ENCODE measurements at places on chromosomes 7 and 10.

- DNase-seq, result no peak
Observed at GRCh38 chr7:140403878-140404564, at the start of gene RAB19. TSS of gene RAB19 (plus strand) at chr7:140404058. CDS start at chr7:140407647, 3,589 bp downstream.

DNA sequence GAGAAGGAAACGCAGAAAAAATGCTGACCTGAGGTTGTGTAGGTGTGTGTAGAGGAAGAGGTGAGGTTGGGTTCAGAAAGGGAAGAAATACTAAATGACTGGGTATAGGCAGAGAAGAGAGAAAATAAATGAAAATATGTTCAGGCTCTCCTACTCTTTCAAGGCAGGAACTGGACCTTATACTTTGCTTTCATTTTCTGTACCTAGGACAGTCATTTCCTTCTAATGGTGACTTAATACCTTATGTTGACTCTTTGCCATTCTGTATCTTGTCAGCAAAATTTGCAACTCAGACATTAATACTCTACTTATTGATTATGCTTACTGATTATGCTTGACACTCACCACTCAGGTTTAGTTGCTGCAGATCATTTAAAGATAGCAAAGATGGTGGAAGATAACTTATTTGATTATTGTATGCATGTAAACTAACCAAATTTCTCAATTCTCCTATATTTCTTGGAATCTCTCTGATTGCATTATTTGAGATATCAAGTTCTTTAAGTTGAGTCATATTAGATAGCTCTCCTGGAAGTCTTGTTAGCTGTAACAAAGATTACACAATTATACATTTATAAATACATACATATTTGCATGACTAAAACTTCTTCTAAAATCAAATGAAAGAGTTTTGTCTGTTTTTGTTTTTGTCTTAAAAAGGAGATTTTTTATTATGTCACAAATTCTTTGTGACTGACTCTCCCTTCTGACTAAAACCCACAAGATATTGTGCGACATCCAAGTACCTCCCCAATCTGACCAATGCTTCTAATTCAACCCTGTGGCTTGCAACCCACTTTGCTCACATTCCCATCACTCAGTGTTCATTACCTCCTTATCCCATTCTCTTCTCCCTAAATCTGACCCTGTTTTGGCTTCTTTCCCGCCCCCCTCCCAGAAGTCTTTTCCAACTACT lies 20.0 kb downstream of the LRRD1 start:
- no peak for DNase-seq

- no peak for DNase-seq
Observed at GRCh38 chr7:22894546-22894945, 71.9 kb upstream of the TOMM7 start.

DNA sequence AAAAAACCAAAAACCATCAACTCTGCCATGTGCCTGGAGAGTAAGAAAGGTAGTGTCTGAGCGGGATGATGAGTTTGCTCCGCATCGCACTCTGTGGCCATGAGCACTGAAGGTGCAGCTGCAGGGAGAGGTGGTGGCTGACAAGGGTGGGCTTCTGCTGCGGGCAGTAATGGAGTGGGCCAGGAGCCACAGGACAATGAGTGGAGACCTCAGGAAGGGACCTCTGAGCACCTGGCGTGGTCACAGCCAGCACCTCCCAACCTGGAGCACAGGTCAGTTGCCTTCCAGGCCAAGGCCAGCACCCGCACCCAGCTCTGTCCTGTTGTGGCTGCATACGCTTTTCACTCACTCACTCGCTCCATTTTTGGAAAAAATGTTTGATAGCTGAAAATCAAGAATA lies 115.5 kb downstream of the ANKRD61 start:
- no peak for DNase-seq

GRCh38 chr10:76432016-76433012 lies 1000.9 kb downstream of the LRMDA start:
- DNase-seq, result no peak

GRCh38 chr7:44945479-44945878 lies 33.3 kb downstream of the MYO1G start:
- DNase-seq, result no peak

DNA sequence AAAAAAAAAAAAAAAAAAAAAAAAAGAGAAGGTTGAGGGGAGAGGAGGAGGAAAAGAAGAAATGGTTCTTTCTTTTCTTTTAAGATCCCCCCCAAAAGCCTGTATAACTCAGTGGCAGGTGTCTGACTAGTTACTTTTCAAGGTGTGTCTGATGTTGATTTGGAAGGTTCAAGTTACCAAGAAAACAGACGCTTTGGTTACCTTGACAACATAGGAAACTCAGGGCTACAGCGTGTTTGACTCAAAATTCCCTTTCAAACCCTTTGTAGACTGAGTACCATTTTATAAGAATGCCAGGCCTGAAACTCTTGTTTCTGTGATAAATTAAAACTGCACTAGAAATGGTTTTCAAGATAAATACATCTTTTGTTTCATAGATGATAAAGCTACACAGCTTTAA lies 286.8 kb downstream of the SKIDA1 start:
- DNase-seq, result no peak

- no peak for DNase-seq
Observed at GRCh38 chr7:151306374-151306773, 35.2 kb upstream of the NUB1 start.

- no peak for DNase-seq
Observed at GRCh38 chr10:111482621-111483216, 405.9 kb downstream of the ADRA2A start.

- DNase-seq, result no peak
Observed at GRCh38 chr10:19659920-19660655, 156.1 kb upstream of the PLXDC2 start.

- DNase-seq, result no peak
Observed at GRCh38 chr10:123359539-123359938, 205.3 kb downstream of the BUB3 start.

DNA sequence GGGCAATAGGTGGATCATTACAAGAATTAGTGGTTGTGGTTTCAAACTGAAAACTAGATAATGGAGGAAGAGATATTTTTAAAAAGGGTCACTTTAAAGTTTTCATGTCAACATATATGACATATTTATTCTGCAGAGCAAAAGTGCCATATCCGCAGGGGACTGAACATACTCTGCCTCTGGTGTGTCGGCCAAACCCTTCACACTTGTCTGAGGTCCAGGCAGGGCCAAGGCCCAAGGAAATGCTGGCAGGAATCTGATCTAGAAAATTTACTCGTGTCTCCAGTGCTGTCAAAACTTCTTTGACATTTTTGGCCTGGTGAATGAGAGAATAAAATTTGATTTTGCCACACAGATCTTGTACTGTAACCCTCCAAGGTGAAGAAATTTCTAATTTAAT lies 562.3 kb downstream of the CCSER2 start:
- DNase-seq, result no peak

- DNase-seq, result no peak
Observed at GRCh38 chr10:101257084-101257483, 27.8 kb upstream of the LBX1 start.

DNA sequence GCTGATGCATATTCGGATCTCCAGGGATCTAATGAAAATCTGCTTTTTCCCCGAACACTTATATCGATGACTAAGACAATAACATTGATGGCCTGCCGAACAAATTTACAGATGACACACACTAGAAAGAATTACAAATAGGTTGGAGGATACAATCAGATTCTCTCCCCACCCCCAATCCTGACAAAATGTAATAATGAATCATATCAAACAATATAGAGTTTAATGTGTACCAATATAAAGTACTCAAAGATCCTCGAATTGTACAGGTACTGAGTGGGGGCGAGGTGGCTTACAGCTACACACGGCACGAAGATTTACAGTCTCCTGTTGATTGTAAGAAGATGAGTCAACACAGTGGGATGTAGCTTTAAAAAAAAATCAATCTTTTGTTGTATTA lies 182.7 kb upstream of the MKLN1 start:
- DNase-seq, result no peak

- no peak for DNase-seq
Observed at GRCh38 chr7:34131371-34131770, 226.0 kb downstream of the BMPER start.

DNA sequence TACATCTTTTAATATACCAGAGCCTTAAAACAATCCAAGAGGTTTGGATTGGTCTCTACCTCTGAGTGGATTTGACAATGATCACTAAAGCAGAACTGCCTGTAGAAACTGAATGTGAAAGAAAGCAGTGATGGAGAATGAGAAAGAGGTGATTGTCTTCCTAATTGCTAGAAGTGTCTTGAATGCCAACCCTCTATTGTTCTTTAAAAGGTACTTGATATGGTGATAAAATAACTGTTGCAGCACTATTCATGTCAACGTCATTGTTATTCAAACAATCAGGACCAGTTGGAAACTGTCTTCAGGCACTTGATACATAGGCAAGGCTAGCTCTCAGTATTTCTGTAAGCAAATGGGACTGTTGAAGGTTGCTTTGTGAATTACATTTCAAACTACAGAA lies 47.9 kb upstream of the ITPRID1 start:
- no peak for DNase-seq

Data from NCI-H2081 treated with DMSO at 0.1 percent for 48 hours (cell line).